Ovary (tissue), 10 donors: ENCODE measurements at places on chromosomes 4 and X. TPM values are rescaled to one million over a fixed set of nuclear protein-coding genes. Genes with fewer than 3 reads are reported as not detected.

The ADAM29 gene
- not detected for total RNA-seq

- DNase-seq, result no peak
Measured at GRCh38 chr4:47505666-47506065, 20.6 kb downstream of the ATP10D start.

DNA sequence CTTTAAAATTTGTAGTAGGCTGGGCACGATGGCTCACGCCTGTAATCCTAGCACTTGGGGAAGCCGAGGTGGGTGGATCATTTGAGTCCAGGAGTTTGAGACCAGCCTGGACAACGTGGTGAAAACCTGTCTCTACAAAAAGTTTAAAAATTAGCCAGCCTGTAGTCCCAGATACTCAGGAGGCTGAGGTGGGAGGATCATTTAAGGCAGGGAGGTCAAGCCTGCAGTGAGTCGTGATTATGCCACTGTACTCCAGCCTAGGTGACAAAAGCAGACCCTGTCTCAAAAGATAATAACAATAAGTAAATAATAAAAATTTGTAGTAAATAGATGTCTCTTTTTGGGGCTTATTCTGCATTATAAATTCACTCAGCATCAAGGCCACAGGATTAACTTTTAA, 118.5 kb downstream of the IRF2 start:
- DNase-seq, result no peak

DNA sequence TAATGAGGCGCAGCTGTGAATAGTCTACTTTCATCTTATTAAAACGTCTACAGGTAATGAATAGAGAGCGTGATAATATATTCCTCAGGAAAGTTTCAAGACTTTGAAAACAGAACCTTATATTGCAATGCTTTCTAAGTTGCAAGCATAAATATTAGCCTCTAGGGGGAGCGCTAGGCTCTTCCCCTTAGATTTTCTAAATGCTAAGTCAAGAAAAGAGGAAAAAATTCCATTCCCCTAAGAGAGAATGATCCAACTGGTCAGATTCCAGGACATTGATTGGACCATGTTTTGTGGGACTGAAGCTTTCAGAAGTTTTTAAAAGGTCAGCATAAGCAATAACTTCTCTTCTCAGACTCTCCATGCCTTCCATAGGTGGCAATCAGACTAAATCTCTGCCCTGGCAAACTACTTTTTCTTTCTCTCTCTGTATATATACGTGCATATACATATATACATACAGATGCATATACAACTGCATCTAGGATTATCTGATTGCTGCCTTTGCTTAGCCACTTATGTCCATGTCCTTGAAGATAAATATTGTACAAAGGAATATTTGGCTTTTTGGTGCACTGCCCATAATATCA, 492.9 kb downstream of the INPP4B start:
- DNase-seq, result no peak

- no peak for DNase-seq
Measured at GRCh38 chr4:43435291-43435690, 542.8 kb downstream of the GRXCR1 start.

DNA sequence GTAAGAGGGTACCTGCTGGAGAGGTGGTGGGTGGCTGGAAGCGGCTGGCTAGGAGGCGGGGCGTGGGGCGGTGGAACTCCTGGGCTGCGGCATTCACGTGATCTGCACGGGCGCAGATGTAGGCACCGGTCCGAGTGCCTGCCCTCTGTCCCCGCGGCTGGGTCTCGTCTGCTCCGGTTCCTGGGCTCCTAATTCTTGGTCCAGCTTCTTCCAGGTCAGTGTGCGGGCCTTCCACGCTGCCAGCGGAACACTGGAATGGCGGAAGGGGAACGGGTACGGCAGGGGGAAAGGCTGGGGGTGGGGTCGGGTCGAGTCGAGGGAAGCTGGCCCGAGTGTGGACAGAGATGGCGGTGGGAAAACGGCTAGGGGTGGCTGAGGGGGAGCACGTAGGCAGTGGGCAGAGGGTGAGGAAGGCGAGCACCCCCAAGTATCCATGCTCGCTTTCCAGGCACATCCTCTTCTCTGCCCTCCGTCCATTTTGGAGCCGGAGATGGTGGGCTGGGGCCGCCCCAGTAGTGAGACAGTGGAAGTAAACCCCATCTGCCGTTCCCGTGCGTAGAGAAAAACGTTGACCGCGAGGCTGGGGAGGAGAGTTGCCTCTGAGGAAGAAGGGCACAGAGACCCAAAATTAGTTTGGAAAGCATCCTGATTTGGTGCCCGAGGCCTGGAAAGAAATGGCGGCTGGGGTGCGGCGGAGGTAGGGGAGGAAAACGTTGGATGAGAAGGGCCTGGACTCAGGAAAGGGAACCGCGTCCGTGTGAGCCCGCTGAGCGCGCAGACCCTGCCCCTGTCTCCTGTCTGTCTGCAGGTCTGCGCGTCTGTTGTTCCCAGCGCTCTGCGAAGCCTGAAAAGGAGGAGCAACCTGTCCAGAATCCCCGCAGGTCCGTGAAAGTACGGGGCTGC, at the start of gene TCEAL4:
Gene TCEAL4 (plus strand): TSS at position 105 of the 903 bp plus-strand sequence. CDS start 1,161 bp downstream, outside the sequence.
- DNase-seq, result peak; percentile 74

GRCh38 chr4:152278505-152279233, 257.2 kb downstream of the FBXW7 start:
- DNase-seq, result no peak

The CT45A2 gene
- not detected for total RNA-seq

- no peak for DNase-seq
Measured at GRCh38 chr4:25527034-25527433, 128.6 kb upstream of the SLC34A2 start.

- no peak for DNase-seq
Measured at GRCh38 chr4:113635739-113636437, 125.7 kb downstream of the CAMK2D start.

GRCh38 chrX:44241546-44241945, 101.9 kb downstream of the EFHC2 start:
- DNase-seq, result no peak

The ZNF185 gene
- 3.5 TPM for total RNA-seq

DNA sequence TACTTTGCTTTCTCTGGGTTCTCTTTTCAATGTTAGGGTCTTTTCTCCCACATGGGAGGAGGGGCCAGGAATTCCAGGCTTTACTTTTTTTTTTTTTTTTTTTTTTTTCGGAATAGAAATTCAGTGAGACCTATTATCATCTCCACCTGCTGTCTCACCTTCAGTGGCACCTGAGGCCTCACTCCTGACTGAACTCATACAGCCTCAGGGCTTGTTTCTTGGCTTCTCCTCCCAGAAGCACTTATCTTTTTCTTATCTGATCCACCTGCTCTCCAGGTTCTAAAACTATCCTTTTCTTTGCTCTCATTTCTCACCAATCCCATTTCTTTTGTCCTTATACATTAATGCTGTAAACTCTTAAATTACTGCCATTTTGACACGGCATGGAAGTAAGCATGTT, 117.3 kb upstream of the PPP3CA start:
- no peak for DNase-seq

- no peak for DNase-seq
Measured at GRCh38 chrX:121128925-121129877, 81.8 kb downstream of the GLUD2 start.

- no peak for DNase-seq
Measured at GRCh38 chr4:186882293-186882692, 158.6 kb upstream of the FAT1 start.

DNA sequence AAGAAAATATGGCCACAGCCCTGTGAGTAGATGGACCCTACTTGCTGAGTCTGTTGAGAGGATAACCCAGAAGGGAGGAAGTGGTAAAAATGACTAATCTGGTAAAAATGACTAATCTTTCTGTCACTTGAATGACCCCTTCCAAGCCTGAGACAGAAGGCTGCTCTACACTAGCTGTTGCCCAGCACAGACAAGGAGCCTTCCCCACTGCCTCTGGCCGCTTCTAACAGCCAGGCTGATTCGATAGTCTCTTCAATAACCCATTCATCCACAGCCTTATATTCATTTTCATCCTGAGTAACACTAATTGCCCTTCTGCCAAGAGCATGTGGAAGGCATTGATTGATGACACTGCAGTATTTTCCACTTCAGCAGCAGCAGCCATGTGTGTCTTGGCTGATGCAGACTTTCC, 18.4 kb downstream of the MAGEB17 start:
- DNase-seq, result no peak

GRCh38 chr4:102554482-102554881, 53.3 kb downstream of the NFKB1 start:
- no peak for DNase-seq

DNA sequence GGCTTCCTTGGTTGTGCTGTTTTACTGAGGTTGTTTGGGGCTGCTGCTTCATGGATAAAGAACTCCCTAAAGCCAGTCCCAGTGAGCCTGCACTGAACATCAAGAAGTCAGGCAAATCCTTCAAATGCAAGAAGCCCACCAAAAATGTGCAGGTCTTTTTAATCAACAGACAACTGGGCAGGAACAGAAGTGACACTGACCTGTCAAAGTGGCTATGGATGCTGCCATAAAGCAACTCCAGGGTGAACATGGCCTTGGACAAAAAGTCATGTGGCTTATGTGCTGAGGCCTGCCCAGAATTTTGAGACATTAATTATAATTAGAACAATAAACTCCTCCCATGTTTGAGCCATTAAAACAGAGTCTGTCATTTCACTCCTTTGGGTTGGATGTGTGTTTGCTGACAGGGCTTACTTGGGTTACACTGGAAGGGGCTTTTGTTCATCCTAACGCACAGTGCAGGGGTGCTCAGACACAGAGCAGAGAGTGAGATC, at the start of gene ETDC:
Gene ETDC (plus strand): TSS at position 51 of the 494 bp plus-strand sequence. CDS start 0 bp downstream, at position 51.
- no peak for DNase-seq

The CFP gene
- total RNA-seq, result 3.2 TPM

DNA sequence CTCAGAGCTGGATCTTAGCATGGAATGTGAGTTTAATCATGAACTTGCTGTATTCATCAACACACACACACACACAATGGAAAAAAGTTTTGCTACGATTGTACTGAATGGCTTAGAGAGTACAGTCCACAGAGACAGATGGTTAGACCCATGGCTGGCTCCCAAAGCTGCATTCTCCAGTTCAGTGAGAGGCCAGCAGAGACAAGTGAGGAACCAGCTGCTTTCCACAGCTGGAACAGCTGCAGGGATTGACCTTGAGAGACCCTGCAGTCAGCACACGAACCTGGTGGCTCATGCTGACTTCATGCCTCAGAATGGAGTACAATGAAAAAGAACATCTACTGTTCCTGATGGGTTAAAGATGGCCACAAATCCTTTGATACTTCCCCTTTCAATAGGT, 94.5 kb downstream of the DHX15 start:
- no peak for DNase-seq

DNA sequence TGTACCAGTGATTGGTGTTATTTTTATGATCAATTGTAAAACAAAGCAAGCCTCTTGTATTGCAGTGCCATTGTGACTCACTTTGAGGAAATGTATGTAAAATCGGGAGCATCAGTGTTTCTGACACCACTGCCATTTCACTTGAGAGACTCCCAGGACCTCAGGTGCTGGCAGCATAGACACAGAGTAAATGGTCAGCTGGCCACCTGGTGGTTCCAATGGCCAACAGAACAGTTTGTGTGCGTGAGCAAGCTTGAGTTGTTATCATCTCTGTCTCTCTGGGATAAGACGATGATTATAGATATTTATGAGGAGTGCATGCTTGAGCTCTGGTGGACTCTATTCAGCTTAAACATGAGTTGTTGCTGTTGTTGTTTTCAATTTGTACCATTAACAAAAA, 356.6 kb downstream of the GUCY2F start:
- no peak for DNase-seq

- DNase-seq, result no peak
Measured at GRCh38 chr4:25012655-25013054, 18.1 kb downstream of the LGI2 start.

The ADGRG4 gene
- 0.34 TPM for total RNA-seq

The PRRG1 gene
- total RNA-seq, result 6.4 TPM

- no peak for DNase-seq
Measured at GRCh38 chrX:121000589-121000988, 15.0 kb upstream of the CT47A1 start.

The PNCK gene
- total RNA-seq, result 2.3 TPM

The PDZD4 gene
- 0.78 TPM for total RNA-seq

DNA sequence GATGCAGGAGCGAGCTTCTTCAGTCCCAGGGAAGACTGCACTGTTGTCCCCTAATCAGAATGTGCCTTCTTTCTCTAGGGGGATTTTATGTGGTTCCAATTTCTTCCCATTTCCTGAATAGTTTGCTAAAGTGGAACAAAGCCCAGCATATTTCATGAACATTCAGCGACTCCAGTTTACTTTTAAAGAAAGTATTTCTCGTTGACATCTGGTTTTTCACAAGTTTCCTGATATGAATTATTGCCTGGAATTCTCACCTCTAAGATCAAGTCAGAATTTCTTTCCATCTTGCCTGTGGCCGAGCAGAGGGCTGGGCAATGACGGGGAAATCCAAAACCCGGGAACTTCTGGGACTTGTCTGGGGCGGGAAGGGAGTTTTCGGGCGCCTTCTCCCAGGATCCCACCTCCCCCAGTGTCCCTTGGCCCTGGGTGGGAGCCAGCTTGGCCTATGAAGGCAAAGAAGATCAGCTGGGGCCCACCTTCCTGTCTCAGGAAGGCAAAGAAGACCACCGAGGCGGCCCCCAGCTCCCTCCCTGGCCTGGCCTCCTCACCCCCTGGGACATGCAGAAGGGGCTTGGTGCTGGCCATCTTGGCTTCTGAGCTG, 15.4 kb downstream of the SORCS2 start:
- no peak for DNase-seq

- no peak for DNase-seq
Measured at GRCh38 chr4:4637710-4638109, 95.9 kb upstream of the STX18 start.

The EGFL6 gene
- total RNA-seq, result 0.34 TPM

DNA sequence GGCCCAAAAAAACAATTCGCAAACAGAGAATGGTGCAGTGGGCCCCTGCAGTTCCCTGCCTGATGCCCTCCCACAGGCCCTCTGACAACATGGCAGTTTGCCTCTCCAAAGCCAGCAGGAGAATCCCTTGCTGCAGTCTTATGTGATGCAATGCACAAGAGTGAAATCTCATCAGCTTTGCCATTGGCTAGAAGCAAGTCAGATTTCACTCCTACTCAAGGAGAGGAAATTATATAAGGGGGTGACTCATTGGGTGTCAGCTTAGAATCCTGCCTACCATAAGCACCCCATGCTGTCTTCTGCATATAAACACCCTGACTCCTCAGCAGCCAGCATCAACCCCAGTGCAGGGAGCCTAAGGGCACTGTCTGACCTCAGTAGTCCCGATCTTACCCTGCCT, 157.3 kb upstream of the LDB2 start:
- DNase-seq, result no peak

The GNRHR gene
- not detected for total RNA-seq

The HERC5 gene
- 18.6 TPM for total RNA-seq

DNA sequence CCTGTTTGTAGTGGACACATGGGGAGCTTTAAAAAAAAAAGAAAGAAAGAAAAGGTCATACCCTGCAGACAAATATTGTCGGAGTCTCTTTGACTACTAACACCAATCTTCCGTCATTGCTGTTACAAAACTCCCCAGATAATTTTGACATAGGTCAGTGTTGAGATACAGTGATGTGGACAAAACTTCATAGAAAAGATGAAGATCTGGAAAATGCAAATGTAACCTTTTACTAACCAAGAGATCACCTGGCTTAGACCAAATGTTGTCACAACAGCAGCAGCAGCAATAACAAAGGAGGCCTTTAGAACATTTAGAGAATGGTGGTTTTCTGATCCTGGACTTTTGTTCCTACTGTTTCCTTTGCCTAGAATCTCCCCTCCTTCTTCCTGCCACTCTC, 8.1 kb upstream of the COMMD8 start:
- no peak for DNase-seq

The DUX4 gene
- not detected for total RNA-seq
